AG04449 (cell line): ENCODE measurements at places on chromosomes 2 and 18.

- DNase-seq = no peak
These were observed 37.4 kb upstream of the ALPP start for GRCh38 chr2:232341061-232341738.

- no peak for DNase-seq
These were observed 121.2 kb downstream of the CAPN13 start for GRCh38 chr2:30686000-30686399.

DNA sequence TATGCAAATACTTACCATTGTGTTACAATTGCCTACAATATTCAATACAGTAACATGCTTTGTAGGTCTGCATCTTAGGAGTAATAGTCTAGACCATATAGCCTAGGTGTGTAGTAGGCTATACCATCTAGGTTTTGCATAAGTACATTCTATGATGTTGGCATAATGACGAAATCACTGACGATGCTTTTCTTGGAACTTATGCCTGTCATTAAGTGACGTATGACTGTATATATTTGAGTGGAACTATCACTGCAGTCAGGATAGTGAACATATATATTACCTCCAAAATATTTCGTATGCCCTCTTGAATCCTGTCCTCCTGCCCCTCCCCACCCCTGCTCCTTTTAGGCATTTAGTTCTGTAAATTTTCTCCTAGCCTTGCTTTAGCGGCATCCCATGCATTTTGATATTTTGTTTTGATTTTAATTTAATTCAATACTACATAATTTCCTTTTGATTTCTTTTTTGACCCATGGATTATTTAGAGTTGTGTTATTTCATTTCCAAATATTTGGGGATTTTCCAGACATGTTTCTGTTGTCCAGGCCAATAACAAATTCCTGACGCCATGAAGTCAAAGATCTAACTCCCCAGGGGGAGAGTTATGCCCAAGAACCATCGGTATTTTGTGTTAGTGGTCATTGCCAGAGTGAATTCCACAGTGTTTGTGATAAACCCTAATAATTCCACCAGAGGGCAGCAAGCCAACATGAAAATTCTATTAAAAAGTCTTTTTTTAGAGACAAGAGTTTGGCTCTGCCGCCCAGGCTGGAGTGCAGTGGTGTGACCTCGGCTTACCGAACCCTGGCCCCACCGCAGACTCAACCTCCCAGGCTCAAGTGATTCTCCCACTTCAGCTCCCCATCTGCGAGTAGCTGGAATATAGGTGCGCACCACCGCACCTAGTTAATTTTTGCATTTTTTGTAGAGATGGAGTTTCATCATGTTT lies 24.2 kb upstream of the CASP8 start:
- peak; percentile 68 for DNase-seq

- no peak for DNase-seq
These were observed 26.9 kb downstream of the ANO7 start for GRCh38 chr2:241215421-241215820.

DNA sequence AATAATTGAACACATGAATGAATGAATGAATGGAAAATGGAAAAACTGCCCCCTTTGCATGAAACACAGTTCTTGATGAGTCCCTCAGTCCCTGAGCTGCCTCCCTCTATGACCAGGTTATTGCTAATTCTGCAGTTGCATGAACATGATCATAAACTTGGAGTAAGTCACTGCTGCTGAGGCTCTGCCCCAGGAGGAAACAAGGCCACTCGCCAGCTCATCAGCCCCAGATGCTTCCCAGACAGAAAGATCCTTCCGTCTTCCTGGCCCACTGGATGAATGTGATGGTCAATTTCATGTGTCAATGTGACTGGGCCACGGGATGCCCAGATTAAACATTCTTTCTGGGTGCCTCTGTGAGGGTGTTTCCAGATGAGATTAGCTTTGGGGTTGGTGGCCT lies 16.4 kb downstream of the GPR45 start:
- DNase-seq = no peak

GRCh38 chr2:216064014-216064630 lies 17.5 kb downstream of the PECR start:
- DNase-seq = no peak

- DNase-seq = no peak
These were observed 292.5 kb upstream of the HDAC4 start for GRCh38 chr2:239693330-239693729.

DNA sequence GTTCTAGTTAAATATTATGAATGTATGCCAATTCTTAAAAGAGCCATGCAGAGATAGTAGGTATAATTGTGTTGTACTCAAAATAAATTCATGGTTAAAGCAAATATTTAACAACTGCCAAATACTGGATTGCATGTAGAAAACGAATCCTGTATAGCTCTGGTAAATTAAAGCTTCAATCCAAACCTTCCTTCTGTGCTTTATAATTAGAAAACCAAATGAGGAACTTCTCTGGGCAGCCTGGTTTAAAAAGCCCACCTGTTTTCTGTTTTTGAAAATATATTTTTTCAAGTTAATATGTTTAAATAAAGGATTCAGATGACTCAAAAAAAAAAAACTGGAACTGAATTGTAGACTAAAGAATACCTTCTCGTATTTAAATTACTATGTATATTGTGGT lies 48.3 kb upstream of the ITGA4 start:
- no peak for DNase-seq

- DNase-seq = no peak
These were observed 51.2 kb downstream of the SLC14A2 start for GRCh38 chr18:45666520-45666919.

- DNase-seq = no peak
These were observed 13.8 kb upstream of the DES start for GRCh38 chr2:219404291-219404910.

DNA sequence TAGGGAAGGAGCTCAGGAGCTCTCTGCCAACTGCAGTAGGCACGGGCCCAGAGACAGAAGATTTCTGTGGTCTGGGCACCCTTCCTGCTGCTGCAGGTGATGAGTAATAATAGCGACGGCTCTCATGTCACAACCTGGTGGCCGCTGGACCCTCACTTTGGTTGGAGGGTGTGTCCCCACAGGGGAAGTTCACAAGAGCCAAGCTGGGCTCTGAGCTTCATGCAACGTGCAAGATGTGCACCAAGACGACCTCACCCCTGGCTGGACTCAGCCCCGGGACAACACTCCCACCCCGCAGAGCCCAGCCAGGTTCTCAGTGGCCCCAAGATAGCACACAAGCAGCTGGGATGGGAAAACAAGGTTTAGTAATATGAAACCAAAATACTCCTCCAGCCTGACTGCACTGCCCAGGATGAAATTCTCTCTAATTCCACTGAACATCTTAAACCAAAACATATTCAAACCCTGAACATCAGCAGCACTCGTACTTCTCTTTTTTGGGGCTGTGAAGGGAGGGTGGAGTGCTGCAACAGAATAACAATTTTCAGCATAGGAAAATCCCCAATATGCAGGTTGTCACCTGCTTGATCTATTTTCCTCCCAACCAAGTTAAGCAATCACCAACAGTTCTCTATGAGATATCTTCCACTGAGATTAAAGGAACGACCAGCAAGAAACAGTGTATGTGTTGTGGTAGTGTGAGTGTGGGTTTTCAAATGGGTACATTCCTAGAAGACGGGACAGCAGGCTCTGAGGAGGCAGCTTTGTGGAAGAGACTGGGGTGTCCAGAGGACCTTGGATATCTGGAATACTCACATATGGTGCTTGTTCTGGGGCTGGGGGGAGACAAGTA lies 26.5 kb downstream of the BCL2 start:
- DNase-seq = no peak

GRCh38 chr2:9639000-9639602 lies 8.3 kb upstream of the YWHAQ start:
- no peak for DNase-seq

DNA sequence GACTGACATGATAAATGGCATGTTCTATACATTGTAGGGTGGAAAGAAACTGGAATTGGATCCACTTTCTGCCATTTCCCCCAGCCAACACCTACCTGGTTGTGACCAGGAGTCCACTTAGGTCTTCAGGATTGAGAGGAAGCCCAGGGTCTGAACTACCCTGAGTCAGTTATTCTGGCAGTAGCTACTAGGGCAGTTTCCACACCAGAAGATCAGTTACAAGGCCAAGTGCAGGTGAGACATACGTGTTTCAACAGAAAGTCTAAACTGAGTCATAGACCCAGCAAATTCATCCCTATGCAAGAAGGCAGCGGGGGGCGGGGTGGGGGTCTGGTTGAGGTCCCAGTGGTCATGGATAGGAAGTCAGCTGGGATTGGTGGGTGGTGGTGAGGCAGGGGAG lies 21.9 kb downstream of the ANTXR1 start:
- DNase-seq = no peak

- no peak for DNase-seq
These were observed 15.0 kb upstream of the TTR start for GRCh38 chr18:31576670-31577069.

DNA sequence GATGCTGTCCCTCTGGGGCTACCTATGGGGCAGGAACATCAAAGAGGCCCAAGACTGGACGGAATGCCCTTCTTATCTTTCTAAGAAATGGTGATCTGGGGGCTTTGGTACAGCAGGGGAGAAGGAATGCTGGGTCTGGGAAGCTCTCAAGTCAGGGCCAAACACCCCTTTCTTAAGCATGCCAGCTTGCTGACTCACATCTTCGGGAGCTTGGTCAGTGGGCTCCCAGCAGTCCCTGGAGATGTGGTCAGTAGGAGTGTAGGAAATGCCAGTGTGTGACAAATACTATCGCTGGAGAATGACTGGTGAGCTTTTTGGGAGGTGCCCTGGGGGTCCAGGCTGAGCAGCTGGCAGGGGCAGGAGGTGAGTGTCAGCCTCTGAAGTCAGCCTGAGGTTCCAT lies 105.0 kb upstream of the CDC42EP3 start:
- peak; percentile 87 for DNase-seq

GRCh38 chr18:24273596-24273995 lies 124.0 kb downstream of the OSBPL1A start:
- DNase-seq = no peak

DNA sequence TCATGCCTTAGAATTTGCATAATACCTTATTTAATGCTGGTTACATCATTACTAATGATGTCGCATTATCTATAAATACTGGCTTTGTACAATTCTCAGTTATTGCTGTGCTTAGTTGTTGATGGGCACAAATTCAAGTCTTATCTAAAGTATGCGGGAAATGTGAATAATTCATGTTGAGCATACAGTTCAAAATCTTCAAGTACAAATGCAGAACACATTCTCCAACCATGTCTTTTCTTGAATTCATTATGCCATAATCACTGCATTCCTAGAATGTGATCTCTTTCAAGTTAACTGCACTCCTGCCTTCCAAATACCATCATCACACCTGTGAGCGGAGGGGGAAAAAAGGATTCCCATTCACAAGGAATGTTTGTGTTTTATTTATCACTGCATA lies 337.0 kb downstream of the MBD2 start:
- DNase-seq = no peak

DNA sequence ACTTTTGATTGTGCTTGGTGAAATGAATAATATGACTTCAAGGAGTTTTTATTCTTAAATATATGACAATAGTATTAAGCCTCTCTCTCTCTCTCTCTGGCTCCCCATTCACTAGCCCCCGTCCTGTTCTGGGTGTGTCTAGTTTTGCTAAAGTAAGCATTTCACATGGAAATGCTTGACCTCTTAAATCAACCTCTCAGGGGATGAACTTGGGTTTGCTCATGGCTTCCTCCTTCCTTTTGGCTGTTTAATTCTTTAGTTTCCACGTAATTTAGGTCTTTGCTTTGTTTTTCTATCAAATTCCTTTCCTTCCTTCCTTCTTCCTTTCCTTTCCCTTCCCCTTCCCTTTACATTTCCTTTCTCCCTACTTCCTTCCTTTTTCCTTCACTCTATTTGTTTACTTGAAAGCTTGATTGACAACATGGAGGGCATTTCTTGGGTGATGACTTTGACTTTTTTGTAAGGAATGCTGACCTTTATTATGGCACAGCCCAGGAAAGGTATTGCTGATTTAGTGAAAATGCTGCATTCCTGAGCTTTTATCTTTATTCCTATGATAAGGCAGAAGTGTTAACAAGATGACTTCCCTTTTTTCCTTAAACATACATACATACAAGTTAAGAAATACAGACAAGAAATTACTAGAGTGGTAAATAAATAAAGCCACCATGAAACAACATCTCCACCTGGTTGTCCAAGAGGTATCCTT lies 3.6 kb downstream of the DPP4 start:
- no peak for DNase-seq

- no peak for DNase-seq
These were observed 868 bp upstream of the PKDCC start for GRCh38 chr2:42046819-42047487.

DNA sequence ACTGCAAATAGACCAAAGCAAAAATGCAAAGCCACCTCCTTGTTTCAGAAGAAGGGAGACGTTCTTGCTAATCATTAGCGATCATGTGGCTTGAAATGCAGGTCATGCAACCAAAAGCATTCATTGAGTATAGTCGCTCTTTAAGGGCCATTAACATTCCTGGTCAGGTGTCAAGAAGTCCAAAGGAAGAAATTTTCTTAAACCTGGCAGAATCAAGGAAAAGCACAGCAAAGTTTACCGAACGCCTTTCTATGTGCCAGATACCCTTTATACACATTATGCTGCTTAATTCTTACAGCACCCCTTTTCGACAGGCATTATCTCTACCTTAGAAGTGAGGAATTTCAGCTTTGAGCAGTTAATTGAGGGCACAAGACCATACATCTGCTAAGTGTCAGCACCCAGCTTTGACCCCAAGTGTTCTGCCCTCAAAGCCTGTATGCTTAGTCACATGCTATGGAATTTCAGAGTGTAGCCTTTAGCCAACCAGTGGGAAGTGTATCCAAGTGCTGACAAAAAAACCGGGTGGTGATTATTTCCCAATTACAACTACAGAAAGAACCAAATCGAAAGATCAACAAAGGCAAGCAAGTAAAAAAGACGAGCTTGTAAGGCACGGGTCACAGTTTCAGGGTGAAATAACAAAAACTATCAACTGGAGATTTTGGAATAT lies 70.8 kb downstream of the EPHA4 start:
- DNase-seq = peak; percentile 23

GRCh38 chr2:33062665-33063250 lies 116.0 kb downstream of the LTBP1 start:
- no peak for DNase-seq
